ENCODE measurements at places on chromosomes 16 and 17. TPM values are rescaled to one million over a fixed set of nuclear protein-coding genes. Genes with fewer than 3 reads are reported as not detected.
A peak's percentile ranks its signal among the peaks of the same experiment; 100 is the strongest.

DNA sequence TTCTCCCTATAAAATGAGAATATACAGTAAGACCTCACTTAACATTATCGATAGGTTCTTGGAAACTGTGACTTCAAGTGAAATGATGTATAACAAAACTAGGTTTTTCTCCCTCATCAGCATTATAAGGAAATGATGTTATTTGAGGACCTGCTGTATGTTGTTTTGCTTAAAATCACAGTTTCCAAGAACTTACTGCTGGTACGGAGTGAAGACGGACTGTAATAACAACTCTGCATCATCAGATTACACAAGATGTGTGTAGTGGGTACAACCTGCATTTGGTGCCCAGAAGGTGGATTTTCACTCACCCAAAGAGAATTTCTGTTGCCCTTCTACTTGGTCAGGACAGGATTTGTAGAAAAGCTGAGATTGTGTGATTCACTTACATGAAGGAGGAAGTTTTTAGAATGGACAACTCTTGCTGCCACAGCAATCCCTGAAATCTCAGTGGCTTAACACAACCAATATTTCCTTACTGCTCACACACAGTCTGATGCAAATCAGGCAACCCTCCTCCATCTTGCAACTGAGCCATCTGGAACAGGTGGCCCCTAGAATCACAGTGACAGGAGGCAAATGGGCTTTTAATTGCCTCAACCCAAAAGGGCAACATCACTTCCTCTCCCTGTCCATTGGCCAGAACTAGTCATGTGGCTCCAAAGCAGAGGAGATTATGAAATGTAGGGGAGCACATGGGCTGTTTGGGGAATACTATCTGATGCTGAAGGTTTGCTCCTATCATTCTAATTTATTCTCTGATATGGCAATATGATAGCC is 67.6 kb upstream of the CACNG5 start:
- no peak for DNase-seq

BCAR1 gene
- total RNA-seq: not detected

GRCh38 chr17:28549236-28550132 is 2.9 kb downstream of the UNC119 start:
- DNase-seq: peak; percentile 70

GRCh38 chr17:37485938-37486570 is 3.6 kb upstream of the DUSP14 start:
- DNase-seq: no peak

- no peak for DNase-seq
These were observed 10.3 kb downstream of the HIC1 start for GRCh38 chr17:2064980-2065785.

- no peak for DNase-seq
These were observed at the start of gene JPH3 for GRCh38 chr16:87602001-87602775. TSS of gene JPH3 (plus strand) at chr16:87602508. CDS start at chr16:87603147, 639 bp downstream.

DNA sequence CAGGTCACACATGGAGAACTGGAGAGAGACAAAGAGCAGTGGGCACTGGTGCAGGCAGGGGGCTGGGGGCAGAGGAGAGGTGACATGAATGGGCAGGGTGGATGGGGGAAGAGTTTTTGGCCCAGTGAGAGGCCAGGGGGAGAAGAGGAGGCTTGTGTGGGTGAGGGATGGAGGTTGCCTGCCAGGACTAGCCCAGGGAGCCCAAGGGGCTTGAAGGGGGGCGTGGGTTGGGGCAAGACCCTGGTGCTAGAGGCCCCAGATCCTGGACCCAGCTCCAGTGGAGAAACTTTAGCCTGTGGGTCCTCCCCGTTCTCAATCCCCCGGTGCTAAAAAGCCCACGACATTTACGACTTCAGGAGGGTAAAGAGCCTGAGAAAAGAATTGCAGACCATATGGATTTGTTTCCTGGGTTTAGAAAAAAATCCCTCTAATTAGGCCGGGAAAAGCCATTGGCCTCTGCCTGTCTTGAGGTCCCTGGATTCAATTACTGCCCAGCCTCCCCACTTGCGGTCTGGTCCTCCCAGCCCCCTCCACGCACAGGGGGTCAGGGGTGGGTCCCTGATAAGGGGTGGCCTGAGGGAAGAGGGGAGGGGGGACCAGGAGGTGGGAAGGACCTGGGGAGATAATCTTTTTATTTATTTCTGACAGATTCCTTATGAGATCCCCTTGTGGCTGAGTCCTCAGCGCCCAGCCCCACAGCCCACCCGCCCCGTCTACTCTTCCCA is 33.0 kb downstream of the NGFR start:
- DNase-seq: no peak

KRTAP1-5 gene
- total RNA-seq: not detected

OTOP3 gene
- not detected for total RNA-seq

- no peak for DNase-seq
These were observed 12.0 kb downstream of the CBFB start for GRCh38 chr16:67040906-67041305.

DNA sequence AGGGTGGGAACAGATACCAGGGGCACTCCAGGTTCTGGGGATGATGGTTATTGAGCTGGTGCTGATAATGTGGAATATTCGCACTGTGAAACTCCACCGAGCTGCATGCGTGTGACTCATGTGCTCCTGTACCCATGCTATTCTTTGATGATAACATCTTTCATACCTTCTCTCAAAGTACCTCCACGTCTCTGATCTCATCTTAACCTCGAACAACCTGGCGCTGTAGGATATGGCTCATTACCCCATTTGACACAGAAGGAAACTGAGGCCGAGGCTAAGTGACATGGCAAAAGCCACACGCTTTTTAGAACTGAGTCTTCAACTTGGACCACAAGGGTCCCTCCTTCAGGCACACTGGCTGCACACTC is 30.2 kb upstream of the MRPS23 start:
- peak; percentile 15 for DNase-seq

KCTD19 gene
- total RNA-seq: not detected

Measured in CD4-positive, alpha-beta memory T cell (primary cell).